Fibroblast of the aortic adventitia (primary cell): ENCODE measurements at places on chromosomes 1 and 21.

- DNase-seq = no peak
These were observed 21.7 kb upstream of the KIRREL1 start for GRCh38 chr1:157971769-157972168.

- peak; percentile 66 for DNase-seq
These were observed 29.6 kb upstream of the CADM3 start for GRCh38 chr1:159141584-159142390.

- no peak for DNase-seq
These were observed 13.1 kb upstream of the SLC1A7 start for GRCh38 chr1:53155534-53155933.

- DNase-seq = no peak
These were observed 92.4 kb downstream of the ADAMTS1 start for GRCh38 chr21:26752849-26753248.

- peak; percentile 78 for DNase-seq
These were observed 19.4 kb downstream of the ENO1 start for GRCh38 chr1:8858888-8859706.

DNA sequence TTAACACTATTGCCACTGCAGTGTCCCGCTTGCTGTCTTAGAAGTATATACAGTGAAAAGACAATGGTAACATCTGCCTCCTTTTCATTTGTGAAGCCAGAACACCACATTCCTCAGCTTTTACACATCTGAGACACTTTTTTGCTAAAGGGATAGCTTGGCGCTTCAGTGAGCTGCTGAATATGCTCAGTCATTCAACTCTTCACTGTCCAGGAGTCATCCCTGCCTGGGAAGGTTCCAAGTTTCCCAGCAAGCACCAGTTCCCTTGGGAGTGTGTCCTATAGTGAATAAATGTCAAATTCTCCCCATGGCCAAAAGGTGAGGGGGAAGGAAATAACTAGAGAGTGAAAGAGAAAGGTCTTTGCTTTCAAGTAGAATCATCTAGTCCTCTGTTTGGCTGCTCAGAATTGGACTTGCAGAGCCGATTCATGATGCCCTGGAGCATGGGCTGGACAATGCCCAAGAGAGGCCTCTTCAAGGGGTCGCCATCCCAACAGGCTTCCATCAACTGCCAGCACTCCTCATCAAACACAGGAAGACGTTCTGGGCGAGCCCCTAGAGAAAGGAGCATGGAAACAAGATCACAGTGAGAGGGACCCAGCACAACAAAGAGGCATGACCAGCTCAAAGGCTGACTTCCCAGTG, 25.5 kb upstream of the RBBP5 start:
- peak; percentile 53 for DNase-seq

GRCh38 chr1:153683854-153684253, 5.4 kb downstream of the NPR1 start:
- DNase-seq = peak; percentile 66

DNA sequence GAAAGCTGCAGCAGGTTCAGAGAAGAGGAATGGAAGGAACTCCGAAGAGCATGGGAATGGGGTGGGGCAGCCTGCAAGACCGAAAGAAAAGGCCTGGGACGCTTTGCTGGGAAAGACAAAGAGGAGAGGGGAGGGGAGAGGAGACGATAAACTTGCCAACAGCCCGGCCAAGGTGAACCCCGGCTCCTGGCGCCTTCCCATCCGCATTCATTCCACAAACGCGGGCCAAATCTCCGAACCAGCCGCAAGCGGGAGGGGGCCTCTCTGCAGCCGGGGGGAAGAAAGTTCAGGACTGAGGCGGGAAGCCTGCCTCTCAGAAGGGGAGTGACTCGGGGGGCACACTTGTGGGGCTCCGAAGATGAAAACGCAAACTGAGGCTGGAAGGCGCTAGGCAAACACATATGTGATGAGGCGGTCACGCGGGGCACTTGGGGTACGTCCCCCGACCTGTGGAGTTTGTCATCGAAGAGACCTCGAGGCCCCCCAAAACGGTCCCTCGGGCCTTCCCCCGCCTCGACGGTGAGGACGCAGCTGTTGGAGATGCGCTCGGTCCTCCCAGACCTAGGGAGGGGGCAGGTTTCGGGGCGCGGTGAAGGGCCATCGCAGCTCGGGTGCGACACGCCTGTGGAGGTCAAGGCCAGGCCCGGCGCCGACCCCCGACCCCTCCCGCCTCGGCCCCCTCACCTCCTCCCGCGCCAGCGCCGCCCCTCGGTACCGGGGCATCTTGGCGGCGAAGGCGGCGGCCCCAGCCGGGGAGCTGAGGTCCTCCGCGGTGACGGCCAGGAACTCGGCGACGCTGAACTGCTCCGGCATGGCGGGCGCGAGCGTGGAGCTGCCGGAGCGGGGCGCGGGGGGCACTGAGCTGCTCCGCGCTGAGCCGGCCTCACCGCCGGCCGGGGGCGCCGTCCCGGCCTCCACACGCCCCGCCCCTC, at the start of gene ASAP3:
Gene ASAP3 (minus strand): TSS at position 859 of the 932 bp plus-strand sequence. CDS start 46 bp downstream, at position 813.
- peak; percentile 85 for DNase-seq

DNA sequence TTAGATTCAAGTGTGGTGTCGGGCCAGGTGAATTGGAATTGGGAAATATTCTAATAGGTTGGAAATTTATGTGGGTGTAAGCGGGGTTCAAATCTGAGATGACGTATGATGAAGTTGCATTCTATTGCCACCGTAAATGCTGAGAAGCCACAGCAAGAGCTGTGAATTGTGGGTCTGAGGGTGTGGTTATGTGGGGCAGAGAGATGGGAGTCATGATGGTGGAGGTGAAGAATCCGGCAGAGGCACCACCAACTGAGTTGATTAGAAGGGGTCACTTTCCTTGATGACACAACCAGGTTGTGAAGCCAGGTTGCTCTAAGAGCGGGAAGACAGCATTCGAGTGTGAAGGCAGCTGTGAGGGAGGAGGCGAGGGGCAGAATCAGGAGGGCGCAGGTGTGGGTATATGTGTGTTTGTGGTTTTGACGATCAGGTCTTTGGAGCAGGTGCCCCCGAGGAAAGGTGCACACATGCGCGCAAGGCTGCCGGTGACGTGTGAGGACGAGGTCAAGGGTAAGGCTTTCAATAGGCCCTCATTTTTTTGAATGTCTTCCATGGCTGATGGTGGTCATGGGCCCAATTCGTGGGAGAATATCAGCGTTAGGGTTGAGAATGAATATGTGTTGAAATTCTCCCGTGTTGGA, 18.7 kb downstream of the LRRC3 start:
- DNase-seq = no peak

- DNase-seq = peak; percentile 68
These were observed 76.7 kb downstream of the ARHGEF16 start for GRCh38 chr1:3530926-3531818.

- no peak for DNase-seq
These were observed 314.8 kb upstream of the C1orf174 start for GRCh38 chr1:4214826-4215225.
